ENCODE measurements at places on chromosomes 1 and 21. TPM values are rescaled to one million over a fixed set of nuclear protein-coding genes. Genes with fewer than 3 reads are reported as not detected.

- no peak overlapping the region for H3K27ac ChIP-seq
- no peaks in the 10 kb centered on the region for H3K27me3 ChIP-seq
- no peaks in the 10 kb centered on the region for H3K36me3 ChIP-seq
These were observed 91.4 kb upstream of the LYPLAL1 start for GRCh38 chr1:219081943-219082925.

DNA sequence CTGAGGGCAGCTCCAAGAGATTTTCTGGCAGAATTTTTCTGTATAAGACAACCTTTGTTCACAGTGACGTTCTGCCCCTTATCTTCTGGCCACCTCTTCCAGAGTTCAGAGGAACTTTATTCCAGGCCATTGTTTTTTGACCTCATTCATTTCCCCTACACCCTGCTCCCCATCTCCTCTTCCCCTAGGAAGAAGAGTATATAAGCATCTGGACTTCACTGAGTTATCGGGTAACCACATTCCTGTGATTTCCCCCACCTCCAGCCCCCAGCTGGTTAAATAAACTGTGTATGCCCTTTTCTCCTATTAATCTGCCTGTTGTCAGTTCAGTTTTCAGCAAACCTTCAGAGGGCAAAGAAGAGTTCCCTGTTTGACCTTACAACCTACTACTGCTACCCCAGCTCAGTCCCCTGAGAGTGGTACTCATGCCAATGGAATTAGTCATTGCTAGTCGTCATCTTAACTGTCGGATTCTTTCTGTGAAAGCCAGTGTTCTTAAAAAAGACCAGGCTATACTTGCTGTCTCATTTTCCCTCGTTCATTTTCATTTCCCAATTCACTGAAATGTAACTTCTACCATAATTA, 14.3 kb upstream of the ALG14 start:
- peaks cover 2% of the 10 kb centered on the region for H3K36me3 ChIP-seq
- no peaks in the 10 kb centered on the region for H3K27me3 ChIP-seq
- no peak for DNase-seq
- H3K27ac ChIP-seq = no peak overlapping the region
- no peak overlapping the region for H3K4me3 ChIP-seq
- peaks cover 29% of the 10 kb centered on the region for H3K4me1 ChIP-seq

DNA sequence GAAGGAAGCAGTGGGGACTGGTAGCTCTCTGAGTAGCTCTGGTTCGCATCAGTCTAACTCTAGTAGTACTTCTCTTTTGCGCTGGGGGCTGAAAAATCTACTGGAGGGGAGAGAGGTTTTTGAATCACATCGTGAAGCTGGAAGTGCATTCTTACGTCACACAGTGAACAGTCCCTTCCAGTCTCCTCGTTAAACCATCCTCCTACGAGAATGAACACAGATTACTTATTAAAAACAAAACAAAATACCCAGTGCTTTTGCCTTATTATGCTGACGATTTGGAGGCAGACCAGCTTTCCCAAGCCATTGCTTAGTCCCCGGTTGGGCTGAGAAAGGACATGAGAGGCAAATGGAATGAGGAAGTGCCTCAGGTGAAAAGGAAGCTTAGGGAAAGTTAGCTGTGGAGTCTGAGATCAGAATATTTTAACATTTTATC, 16.1 kb downstream of the HUNK start:
- H3K4me1 ChIP-seq = peaks cover 34% of the 10 kb centered on the region
- H3K4me3 ChIP-seq = peak overlapping the region; percentile 50
- H3K36me3 ChIP-seq = no peaks in the 10 kb centered on the region
- no peak for DNase-seq
- H3K27me3 ChIP-seq = no peaks in the 10 kb centered on the region

DNA sequence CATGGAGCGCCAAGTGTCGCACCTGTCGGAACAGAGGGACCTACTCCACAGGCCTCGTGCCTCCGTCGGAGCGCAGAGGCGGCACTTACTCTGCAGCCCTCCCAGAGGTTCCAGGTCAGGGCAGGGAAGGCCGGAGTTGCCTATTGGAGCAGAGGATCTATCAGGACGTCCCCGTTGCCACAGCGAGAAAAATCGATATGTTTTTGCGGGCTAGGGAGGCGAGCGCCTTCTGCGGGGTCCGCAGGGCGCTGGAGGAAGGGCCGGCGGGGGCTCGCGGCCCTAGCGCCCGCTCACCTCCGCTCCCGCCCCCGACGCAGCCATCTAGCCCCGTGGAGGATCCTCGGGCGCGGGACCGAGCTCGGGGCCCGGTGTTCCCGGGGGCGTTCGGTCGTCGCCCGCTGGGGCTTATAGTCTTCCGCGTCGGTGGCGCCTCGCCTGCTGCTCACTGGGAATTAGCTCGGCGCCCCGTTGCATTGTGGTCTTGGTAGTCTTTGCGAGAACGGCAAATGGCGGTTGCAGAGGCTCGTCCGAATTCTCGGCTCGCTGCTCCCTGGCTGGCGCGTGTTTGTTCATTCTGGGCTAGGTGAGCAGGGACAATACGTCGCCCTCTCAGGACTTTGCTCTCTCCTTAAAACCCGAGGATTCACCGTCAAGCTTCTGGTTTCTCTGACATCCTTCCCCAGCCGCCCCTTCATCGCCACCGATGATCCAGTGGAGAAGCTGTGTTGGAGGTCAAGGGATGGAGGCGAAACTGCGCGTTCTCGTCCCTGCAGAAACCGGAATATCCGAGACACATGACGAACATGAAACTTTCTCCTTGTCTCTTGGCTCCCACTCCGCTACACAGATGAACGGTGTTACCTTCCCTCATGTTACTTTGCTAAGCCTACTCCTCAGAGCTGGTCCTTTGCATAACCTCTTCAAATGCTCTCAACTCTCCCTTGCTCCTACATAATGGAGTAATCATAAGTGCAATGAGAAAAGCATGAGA, at the start of gene JTB:
Gene JTB, minus strand, starts transcription at position 425 of the 991 bp plus-strand sequence. Its CDS starts 422 bp downstream, at position 3.
- DNase-seq = peak; percentile 88
- H3K27me3 ChIP-seq = no peaks in the 10 kb centered on the region
- H3K4me1 ChIP-seq = peaks cover 31% of the 10 kb centered on the region
- peaks cover 41% of the 10 kb centered on the region for H3K36me3 ChIP-seq

Gene FNDC10
- total RNA-seq = 34.9 TPM

DNA sequence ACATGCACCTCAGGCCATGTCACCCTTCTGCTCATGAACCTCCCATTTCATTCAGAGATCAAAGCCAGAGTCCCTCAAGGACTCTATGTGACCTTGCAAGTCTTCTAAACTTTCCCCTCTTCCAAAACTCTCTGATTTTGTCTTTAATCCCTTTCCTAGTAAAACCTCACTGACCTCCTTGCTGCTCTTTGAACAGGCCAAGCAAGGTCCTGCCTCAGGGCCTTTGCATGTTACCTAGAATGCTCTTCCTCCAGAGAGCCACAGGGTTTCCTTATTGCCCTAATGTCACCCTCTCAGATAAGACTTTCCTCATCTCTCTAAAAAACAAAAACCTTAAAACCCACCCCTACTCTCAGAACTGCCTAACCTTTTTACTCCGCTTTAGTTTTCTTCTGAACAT, 26.6 kb downstream of the IL23R start:
- no peaks in the 10 kb centered on the region for H3K4me1 ChIP-seq
- no peaks in the 10 kb centered on the region for H3K36me3 ChIP-seq
- no peak overlapping the region for H3K4me3 ChIP-seq
- H3K27ac ChIP-seq = no peak overlapping the region

- H3K27ac ChIP-seq = no peak overlapping the region
- H3K27me3 ChIP-seq = no peaks in the 10 kb centered on the region
- no peaks in the 10 kb centered on the region for H3K36me3 ChIP-seq
These were observed 209.8 kb upstream of the PRMT6 start for GRCh38 chr1:106846656-106847055.

Gene EPS8L3
- total RNA-seq = 0.41 TPM

Gene EPB41
- total RNA-seq = 81.2 TPM

DNA sequence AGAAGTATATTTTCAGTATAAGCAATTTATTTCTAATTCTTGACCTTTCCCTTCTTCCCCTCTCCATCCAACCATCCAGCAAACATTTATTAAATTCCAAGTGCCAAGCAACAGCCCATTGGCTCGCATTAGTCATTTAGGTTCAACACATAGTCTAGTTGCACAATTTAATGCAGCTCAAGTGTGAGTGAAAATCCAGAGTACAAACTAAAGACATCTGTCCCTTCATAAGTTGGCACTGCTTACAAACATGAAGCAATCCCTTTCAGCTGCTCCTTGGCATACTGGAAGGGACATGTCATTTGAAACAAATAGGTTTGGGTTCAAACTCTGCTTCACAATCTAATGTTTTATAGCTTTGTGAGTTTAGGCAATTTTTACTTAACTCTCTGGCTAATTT, 10.7 kb downstream of the CASQ2 start:
- no peak overlapping the region for H3K4me3 ChIP-seq
- H3K4me1 ChIP-seq = no peaks in the 10 kb centered on the region
- H3K27ac ChIP-seq = no peak overlapping the region
- H3K36me3 ChIP-seq = no peaks in the 10 kb centered on the region

GRCh38 chr1:151621351-151621750, 9.5 kb downstream of the SNX27 start:
- DNase-seq = no peak
- no peaks in the 10 kb centered on the region for H3K36me3 ChIP-seq
- peaks cover 32% of the 10 kb centered on the region for H3K4me1 ChIP-seq
- peak overlapping the region; percentile 86 for H3K27ac ChIP-seq

GRCh38 chr1:234975122-234975940, 153.3 kb downstream of the TOMM20 start:
- no peaks in the 10 kb centered on the region for H3K36me3 ChIP-seq
- H3K27me3 ChIP-seq = peaks cover 2% of the 10 kb centered on the region
- no peak overlapping the region for H3K4me3 ChIP-seq
- H3K27ac ChIP-seq = no peak overlapping the region

DNA sequence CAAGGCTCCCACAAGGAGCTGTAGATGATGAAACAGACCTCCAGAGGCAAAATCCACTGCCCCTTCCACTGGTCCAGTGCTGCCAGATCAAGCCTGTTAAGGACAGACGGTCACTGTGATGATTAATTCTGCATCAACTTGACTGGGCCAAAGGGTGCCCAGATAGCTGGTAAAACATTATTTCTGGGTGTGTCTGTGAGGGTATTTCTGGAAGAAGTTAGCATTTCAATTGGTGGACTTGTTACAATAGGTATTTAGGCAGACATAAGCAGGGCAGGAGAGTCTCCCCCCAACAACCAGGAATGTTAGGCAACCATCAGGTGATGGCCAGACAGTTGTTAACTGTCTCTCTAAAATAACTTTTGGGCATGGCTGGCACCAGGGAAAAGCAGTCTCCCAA, 40.9 kb upstream of the GALNT2 start:
- no peak overlapping the region for H3K4me3 ChIP-seq
- H3K4me1 ChIP-seq = peaks cover 22% of the 10 kb centered on the region
- no peak overlapping the region for H3K27ac ChIP-seq
- no peak for DNase-seq

Gene IL12RB2
- 0.81 TPM for total RNA-seq

- H3K4me3 ChIP-seq = no peak overlapping the region
- peaks cover 12% of the 10 kb centered on the region for H3K4me1 ChIP-seq
- H3K27me3 ChIP-seq = no peaks in the 10 kb centered on the region
- no peak for DNase-seq
These were observed 3.1 kb downstream of the BSDC1 start for GRCh38 chr1:32390904-32391870.

Gene NEGR1
- 2.9 TPM for total RNA-seq

Gene NOS1AP
- 14.7 TPM for total RNA-seq

DNA sequence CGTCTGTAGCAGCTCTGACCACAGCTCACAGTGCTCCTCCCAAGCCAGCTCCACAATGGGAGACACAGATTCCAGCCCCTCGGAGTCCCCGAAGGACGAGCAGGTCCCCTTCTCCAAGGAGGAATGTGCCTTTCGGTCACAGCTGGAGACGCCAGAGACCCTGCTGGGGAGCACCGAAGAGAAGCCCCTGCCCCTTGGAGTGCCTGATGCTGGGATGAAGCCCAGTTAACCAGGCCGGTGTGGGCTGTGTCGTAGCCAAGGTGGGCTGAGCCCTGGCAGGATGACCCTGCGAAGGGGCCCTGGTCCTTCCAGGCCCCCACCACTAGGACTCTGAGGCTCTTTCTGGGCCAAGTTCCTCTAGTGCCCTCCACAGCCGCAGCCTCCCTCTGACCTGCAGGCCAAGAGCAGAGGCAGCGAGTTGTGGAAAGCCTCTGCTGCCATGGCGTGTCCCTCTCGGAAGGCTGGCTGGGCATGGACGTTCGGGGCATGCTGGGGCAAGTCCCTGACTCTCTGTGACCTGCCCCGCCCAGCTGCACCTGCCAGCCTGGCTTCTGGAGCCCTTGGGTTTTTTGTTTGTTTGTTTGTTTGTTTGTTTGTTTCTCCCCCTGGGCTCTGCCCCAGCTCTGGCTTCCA, 22.9 kb upstream of the VPS13D start:
- H3K4me3 ChIP-seq = no peak overlapping the region
- no peak for DNase-seq
- H3K36me3 ChIP-seq = no peaks in the 10 kb centered on the region
- H3K4me1 ChIP-seq = peaks cover 38% of the 10 kb centered on the region
- H3K27me3 ChIP-seq = no peaks in the 10 kb centered on the region
- H3K27ac ChIP-seq = no peak overlapping the region

Gene ACKR1
- total RNA-seq = 0.63 TPM

Gene ZNF593OS
- not detected for total RNA-seq

DNA sequence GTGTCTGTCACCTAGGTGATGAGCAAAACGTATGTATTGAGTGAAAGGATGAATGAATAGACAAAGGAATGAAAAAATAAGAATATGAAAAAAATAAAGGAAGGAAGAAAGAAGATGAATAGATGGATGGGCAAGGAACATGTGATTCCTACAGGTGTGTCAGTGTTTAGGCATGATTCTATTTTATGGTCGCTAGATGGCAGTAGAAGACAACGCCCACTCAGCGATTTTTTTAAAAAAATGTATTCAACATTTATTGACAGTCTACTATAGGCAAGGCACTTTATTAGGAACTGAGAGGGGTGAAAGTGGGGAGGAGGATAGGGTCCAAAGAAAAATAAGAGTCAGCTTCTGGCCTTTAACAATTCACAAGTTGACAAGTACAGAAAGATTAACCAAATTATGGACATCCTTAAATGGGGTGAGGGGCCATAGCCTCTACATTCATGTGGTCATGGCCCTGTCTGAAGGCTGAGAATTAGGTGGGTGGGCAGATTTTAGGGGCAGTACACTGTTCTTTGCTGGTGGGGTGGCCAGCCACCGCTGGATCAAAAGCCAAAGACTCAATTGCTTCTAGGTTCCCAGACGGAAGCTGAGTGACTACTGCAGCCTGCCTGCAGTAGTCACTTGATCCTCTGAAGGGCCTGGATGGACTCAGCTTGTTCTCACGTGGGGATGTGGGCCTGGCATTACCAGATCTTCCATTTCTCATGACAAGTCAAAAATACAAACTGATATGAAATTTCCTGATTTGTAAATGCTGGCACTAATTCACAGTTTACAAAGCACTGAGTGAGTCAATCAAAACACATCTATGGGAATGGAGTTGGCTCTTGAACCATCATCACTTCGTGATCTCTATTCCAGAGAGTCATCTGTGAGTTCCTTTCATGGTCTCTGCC, 83.9 kb downstream of the FASLG start:
- H3K4me3 ChIP-seq = no peak overlapping the region
- no peaks in the 10 kb centered on the region for H3K27me3 ChIP-seq
- DNase-seq = no peak
- no peaks in the 10 kb centered on the region for H3K4me1 ChIP-seq

Gene TNNT2
- total RNA-seq = 7.9 TPM

Gene RGS13
- not detected for total RNA-seq

Gene OR14A16
- 0.17 TPM for total RNA-seq

Gene APCS
- 0.64 TPM for total RNA-seq

GRCh38 chr1:210700511-210700910, 371.8 kb downstream of the HHAT start:
- DNase-seq = no peak
- no peak overlapping the region for H3K27ac ChIP-seq
- H3K36me3 ChIP-seq = no peaks in the 10 kb centered on the region
- no peaks in the 10 kb centered on the region for H3K27me3 ChIP-seq
- H3K4me3 ChIP-seq = no peak overlapping the region
- peaks cover 10% of the 10 kb centered on the region for H3K4me1 ChIP-seq

Measured in WTC11 (cell line).